ENCODE measurements at places on chromosomes 3 and 15.

DNA sequence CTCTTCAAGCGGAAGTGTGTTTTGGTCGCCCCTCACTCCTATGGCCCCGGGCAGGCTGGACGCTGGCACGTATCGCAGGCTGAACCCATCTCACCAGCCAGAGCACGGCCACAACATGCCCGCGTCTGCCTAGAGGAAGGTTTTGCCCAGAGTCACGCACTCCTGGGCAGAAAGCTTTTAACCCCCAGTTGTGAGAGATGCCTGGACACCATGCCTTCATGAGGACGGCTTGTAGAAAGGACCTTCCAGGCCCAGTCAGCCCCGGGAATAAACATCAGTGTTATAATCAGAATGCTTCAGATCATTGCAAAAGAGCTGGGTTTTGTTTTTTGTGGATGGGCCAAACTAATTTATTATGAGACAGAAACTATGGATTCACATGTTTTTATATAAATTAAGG is 16.5 kb downstream of the CYFIP1 start:
- no peaks in the 10 kb centered on the region for H3K27me3 ChIP-seq
- no peaks in the 10 kb centered on the region for H3K4me1 ChIP-seq
- peaks cover 3% of the 10 kb centered on the region for H3K36me3 ChIP-seq
- no peak overlapping the region for H3K27ac ChIP-seq
- H3K4me3 ChIP-seq = no peak overlapping the region

DNA sequence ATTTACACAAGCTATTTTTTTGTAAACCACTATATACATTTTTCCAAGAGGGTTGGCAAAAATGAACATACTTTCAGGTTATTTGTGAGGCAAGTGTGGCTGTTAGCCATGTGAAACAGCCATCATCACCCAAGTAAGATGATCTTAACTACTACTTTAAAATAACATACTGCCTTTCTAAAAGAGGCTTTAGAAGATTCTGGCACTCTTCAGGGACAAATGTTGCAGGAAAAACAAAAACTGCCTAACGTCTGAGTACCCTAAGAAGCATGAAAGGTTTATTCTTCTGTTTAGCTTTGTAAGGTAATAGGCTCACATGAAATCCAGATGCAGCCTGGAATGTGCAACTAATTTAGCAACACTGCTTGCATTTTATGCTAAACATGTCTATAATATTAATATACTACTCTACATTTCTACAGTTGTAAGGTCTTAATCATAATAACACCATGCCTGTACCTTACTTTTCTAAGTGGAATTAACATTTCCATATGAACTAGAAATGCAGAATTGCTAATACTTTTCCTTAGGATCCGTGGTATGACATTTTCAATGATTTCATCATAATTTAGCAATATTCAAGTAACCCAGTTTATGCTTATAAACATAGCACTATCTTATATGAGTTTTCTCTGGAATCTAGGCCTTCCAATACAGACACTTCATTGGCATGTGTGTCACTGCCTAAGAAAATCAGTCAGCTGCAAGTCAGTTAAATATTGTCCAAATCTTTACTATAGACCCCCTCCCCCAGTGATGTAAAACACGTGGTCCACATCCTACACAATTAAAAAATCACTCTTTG is 4.5 kb upstream of the LSAMP start:
- H3K27ac ChIP-seq = no peak overlapping the region
- H3K4me1 ChIP-seq = no peaks in the 10 kb centered on the region
- H3K27me3 ChIP-seq = peaks cover 15% of the 10 kb centered on the region
- DNase-seq = no peak
- no peaks in the 10 kb centered on the region for H3K36me3 ChIP-seq

DNA sequence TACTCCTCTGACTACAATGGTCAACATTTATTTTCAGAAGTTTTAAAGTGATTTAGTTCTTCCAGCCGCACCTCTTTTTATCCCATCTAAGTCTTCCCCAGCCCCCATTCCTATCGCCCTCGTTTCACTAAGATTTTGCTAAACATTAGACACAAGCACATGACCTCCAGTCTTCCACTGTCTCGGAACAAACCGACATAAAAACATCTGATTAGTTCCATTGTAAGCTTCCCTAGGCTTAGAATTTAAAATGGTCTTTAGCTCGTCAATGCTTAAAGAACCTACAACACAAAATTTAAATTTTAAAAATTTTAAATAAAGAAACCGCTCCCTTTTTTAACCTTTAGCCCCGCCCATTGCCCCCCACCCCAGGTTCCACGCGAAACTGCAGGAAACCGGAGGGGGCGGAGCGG is 284 bp upstream of the TSC22D2 start:
- DNase-seq = no peak
- H3K4me1 ChIP-seq = peaks cover 17% of the 10 kb centered on the region
- H3K4me3 ChIP-seq = peak overlapping the region; percentile 77
- no peaks in the 10 kb centered on the region for H3K27me3 ChIP-seq

DNA sequence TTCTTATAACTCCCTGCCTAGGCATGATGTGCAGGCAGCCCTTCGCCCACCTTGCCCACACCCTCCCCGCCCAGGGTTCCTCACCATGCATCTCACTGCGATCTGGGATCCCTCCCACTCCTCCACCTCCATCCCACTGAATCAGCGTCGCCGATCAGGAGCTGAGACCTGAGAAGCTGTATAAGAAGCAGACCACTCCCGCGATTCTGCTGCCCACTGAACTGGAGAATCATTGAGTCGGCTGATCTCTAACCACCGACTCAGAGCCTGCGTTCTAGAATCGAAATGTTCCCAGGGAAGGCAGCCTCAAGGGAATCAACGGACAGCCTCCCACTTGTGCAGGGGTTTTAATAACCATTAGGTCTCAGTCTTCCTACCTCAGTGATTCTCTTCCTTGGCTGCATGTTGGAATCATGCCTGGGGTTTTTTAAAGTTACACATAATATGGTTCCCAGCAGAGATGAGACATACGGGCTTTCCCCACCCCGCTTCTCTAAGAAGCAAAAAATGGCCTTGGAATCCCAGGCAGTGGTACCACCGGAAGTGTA is 60.2 kb downstream of the TMEM44 start:
- H3K27ac ChIP-seq = no peak overlapping the region
- peak; percentile 42 for DNase-seq
- no peak overlapping the region for H3K4me3 ChIP-seq

DNA sequence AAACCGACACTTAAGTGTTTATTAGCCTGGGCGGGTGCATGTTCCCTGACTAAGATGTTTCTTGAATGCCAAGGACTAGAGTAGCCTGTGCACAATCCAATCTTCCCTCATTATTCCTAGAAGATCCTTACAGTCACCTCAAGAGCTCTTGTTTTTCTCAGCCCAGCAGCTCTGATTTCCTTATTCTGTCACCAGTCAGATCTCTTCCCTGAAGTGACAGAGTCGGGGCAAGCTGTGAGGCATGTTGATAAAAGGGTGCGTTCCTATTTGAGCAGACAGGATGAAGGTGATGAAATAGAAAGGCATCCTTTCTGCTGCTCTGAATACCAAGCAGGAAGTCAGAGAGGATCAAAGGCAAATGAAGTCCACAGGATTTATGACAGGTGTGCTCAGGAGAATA is 125.6 kb upstream of the MCTP2 start:
- H3K36me3 ChIP-seq = no peaks in the 10 kb centered on the region
- H3K27ac ChIP-seq = no peak overlapping the region
- H3K4me1 ChIP-seq = no peaks in the 10 kb centered on the region
- H3K4me3 ChIP-seq = no peak overlapping the region

DNA sequence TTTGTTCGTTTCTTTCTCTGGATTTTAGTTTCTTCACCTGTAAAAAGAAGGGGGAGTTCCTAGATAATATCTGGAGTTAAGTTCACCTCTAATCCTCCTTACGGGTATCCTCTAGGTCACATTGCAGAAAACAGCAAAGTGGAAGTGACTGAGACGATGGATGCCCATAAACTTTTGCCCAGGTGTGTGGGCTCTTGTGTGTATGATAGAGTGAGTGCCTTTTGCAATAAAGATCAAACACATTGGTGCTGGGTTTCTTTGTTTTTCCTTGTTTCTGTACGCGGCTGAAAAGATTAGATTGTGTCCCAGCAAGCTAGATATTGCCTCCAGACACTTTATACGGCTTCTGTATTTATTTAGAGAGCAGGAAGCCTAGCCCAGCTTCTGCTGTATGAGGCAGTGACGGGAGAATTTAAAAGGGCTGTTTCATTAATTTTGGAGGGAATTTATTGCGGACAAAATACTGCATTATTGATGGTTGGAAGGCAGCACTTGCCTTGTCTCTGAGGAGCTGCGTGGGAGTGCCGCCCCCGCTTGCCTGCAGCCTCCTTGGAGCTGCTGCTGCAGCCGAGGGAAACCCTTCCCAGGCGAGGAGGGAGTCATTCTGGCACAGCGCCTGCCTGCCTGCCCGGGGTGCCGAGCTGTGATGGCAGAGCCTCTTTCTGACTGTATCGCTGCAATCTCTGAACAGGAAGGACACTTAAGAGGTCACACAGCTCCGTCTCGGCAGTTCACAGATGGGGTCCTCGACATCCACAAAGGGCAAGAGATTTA is 38.5 kb downstream of the PYDC2 start:
- no peak for DNase-seq
- H3K4me1 ChIP-seq = no peaks in the 10 kb centered on the region
- H3K4me3 ChIP-seq = no peak overlapping the region
- no peaks in the 10 kb centered on the region for H3K36me3 ChIP-seq
- H3K27ac ChIP-seq = no peak overlapping the region

DNA sequence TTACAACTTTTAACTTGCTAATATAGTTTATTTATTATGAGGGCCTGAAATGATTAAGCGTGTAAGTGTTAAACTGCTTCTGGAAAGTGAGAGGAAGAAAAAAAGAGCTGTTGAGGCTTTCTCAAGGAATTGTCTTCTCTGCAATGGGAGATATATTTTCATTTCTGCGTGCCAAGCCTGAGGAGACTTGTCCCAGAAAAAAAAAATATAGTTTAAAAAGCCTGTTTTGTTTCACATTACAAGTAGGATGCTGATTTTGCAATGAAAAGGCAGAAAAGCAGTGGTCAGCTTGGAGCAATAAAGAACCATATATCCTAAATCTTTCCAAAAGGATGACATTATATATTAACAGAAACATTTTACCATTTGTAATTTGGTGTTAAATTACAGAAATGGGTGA is 115.5 kb downstream of the GMNC start:
- no peaks in the 10 kb centered on the region for H3K27me3 ChIP-seq
- DNase-seq = no peak
- no peaks in the 10 kb centered on the region for H3K4me1 ChIP-seq
- no peak overlapping the region for H3K27ac ChIP-seq
- H3K4me3 ChIP-seq = no peak overlapping the region
- no peaks in the 10 kb centered on the region for H3K36me3 ChIP-seq

DNA sequence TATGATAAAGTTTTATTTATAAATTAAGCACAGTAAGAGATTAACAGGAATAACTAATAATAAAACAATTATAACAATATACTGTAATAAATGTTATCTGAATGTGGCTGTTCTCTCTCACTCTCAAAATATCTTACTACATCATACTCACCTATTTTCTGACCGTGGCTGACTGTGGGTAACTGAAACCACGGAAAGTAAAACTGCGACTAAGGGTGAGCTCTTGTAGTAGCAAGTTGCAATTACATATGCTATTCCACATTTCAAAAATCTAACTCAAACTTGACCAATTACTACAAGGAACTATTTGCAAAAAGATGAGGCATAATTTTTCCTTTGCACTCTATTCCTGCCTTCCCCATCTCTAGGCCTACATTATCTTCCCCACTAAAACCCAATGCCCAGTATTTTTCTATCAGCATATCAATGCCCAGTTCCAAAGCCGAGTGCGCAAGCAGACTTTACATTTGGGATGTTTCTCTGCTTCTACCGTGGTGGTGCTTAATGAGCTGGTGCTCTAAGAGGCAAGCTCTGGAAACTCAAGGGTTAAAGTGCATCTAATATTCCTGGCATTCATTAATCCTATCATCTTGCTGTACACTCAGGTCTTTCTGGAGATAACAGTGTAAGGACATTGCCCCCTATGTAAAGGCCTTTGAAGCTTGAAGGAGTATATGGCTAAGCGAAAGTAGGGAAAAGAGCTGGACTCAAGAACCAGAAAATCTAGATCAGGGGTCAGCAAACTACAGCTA is 6.7 kb downstream of the PCYT1A start:
- peaks cover 63% of the 10 kb centered on the region for H3K4me1 ChIP-seq
- DNase-seq = peak; percentile 61
- no peak overlapping the region for H3K4me3 ChIP-seq
- H3K27me3 ChIP-seq = no peaks in the 10 kb centered on the region
- H3K27ac ChIP-seq = peak overlapping the region; percentile 0
- H3K36me3 ChIP-seq = peaks cover 7% of the 10 kb centered on the region
